ENCODE measurements at places on chromosomes 12 and 14.

DNA sequence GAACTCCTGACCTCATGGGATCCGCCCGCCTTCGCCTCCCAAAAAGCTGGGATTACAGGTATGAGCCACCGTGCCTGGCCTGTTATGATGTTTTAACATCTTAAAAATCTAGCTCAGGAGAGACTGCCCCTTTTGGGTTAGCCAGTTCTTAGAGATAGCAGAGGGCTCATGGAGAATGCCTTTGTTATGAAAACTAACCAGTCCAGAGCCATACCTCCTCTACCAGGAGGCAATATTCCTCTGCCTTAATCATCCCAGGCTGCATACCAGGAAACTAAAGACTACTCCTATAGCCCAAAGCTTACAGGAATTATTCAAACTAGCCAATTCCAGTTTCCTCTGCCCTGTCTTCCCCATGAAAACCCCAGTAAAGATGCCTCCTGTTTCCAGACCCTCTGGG is 96.0 kb upstream of the MDM1 start:
- no peak for DNase-seq

GRCh38 chr12:95763809-95764253 is 26.7 kb downstream of the NTN4 start:
- no peak for DNase-seq

DNA sequence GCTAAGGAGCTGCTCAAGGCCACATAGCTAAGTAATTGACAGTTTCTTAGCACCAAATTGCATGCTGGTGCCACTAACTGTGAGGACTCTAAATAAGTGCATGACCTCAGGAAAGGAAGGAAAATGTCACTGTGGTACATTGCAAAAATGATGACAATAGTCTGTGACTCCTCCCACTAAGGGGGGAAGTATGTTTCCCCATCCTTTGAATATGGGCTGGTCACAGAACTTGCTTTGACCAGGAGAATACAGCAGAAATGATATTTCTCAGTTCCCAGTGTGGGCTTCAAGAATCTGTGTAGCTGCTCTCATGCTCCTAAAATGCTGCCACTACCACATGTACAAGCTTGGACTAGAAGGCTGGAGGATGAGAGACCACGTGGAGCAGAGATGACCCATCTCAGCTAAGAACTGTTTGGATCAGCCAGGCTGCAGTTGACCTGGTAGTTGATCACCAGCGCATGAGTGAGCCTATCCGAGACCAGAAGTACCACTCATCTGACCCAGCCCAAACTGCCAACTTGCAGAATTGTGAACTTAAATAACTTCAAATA is 42.2 kb upstream of the NOS1 start:
- no peak for DNase-seq

GRCh38 chr12:83958997-83959396 is 953.6 kb downstream of the SLC6A15 start:
- no peak for DNase-seq

- no peak for DNase-seq
These were observed 48.2 kb upstream of the DLK1 start for GRCh38 chr14:100678469-100678828.

DNA sequence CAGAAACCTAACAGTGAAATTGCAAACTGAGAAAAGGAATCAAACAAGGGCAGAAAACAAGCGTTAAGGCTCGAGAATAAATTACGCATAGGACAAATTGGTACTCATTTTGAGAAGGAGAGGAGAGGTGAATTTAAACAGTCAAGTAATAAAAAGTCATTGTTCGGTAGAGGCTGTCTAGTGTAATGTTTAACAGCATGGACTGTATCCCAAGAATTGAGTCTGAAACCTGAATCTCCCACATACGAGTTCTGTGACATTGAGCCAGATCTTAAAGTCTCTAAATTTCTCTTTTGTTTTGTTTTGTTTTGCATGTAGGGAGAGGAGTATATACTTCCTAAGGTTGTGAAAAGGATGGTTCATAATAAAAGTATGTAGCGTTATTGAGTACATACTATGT is 216.5 kb upstream of the BTG1 start:
- DNase-seq = no peak

- DNase-seq = no peak
These were observed 53.7 kb downstream of the TMTC2 start for GRCh38 chr12:82740129-82741000.

DNA sequence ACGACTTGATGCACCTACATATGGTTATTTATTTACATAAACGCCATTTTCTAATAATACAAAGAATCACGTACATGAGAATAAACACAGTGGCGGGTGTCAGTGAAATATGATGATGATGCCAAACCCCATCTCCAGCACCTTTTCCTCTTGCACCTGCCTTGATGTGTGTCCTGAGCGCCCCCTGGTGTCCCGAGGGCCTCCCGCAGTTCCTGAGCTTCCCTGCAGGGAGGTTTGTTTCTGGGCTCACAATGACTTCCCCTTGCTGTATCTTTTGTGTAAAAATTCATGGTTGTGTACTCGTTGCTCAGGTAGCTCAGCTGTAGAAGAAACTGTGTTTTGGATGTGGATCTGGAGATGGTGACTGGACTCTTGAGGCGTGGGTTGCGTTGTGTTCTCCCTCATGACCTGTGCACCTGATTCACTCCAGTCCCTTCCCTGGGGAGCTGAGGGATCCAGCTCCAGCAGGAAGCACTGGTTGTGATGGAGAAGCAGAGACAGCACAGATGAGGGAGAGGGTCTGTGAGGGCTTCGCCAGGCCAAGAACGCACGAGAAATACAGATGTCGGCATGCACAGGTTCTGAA is 1037.8 kb downstream of the TMEM121 start:
- no peak for DNase-seq

DNA sequence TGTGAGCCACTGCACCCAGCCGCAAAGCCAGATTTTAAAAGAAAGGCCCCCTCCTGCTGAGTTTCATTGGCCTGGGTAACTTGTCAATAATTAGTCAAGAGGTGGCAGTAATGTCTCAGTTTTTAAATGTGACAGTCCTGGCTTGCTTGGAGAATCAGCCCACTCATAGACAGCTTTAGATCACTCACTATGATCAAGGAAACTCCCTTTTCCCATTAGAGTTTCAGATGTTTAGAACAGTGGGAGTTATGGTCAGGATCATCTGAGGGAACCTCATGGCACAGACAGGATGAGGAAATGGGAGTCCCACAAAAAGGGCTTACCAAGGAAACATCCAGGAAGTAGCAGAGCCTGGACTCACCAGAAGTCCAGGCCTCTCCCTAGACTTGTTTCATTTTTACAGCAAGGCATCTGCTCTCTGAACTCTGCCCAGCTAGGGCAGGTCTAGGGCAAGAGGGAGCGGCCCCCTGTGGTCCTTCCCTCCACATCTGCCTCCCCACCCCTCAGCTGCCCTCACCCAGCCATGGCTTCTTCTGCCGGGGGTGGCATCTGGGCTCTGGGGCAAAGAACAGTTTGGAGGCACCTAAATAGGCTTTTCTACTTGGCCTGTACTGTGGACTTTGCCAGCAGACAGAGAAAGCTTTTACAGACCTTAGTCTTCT is 11.2 kb downstream of the BCL2L14 start:
- DNase-seq = no peak
